ENCODE measurements at places on chromosomes 7 and 10.
A peak's percentile ranks its signal among the peaks of the same experiment; 100 is the strongest.

DNA sequence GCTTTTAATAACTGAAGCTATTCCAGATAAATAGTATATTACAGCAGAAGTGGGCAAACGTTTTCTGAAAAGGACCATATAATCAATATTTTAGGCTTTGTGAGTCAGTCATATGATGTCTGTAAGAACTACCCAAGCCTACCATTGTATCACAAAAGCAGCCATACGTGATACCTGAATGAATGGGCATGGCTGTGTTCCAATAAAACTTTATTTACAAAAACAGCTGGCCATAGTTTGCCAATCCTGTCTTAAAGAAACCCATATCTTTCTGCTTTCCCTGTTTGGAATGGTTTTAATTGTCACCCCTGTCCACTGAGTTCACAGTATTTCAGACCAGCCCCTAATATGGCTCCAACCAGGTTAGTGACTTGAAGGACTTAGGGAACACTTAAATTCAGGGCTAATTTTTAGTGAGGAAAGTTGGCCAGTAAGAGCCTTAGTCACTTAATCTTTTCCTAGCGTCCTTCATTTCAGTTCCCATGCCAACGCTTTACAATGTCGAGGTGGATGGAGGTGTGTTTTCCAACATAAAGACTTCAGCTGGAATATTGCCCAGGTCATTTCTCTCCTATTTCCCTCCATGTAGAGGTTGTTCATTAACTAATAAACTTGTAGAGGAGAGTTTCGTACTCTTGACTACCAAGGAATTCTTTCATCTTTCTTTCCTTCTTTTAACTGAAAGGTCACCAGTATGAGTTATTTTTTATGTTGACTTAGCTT lies 184.5 kb downstream of the TRIL start:
- no peak for DNase-seq

DNA sequence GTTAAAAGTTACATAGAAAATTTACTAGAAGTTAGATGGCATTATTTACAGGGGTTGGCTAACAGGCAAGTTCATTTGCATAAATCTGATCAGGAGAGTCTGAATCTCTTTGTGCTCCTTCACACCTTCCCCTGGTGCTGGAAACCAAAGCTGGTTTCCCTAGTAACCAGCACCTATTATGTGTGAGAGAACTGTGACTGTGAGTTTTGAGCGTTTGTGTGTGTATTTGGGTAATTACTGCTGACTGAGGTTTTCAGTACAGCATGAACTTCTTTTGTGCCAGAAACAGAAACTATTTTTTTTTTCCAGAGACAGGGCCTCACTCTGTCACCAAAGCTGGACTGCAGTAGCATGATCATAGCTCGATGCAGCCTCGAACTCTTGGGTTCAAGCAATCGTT lies 10.3 kb upstream of the IFIT1B start:
- no peak for DNase-seq

DNA sequence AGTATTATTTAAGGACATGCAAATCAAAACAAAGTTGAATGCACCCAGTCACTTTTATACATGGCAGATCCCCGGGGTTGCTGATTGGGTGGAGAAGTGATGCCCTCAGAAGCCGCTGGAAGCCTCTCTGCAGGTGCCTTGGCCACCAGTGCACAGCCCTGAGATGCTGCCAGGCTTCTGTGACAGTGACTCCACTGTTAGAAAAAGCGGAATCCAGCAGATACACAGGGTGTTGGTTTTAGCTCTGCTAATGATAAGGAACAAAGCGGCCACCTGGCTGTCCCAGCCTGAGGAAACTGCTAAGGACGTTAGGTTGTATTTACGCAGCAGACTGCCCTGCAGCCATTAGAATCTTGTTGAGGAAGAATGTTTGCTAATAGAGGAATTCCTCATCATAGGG lies 47.5 kb downstream of the JAKMIP3 start:
- no peak for DNase-seq

- DNase-seq, result no peak
Measured at GRCh38 chr10:112250555-112250954, 32.6 kb upstream of the TECTB start.

GRCh38 chr7:78172933-78173591 lies 374.5 kb downstream of the PHTF2 start:
- no peak for DNase-seq

DNA sequence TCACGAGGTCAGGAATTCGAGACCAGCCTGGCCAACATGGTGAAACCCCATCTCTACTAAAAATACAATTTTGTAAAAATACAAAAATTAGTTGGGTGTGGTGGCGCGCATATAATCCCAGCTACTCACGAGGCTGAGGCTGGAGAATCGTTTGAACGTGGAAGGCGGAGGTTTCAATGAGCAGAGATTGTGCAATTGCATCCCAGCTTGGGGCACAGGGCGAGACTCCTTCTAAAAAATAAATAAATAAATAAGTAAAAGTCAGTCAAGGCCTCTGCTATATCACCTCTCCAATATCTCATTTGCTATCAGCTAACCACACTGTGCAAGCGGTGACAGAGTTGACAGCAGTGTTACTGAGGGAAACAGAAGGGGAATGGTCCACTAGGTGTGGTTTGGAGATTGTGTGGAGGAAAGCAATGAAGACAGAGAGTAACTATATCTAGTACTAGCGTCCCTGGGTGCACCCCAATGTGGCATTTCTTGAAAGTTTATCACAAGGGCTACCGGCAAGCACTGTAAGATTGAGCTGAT lies 20.9 kb upstream of the NFE2L3 start:
- no peak for DNase-seq

DNA sequence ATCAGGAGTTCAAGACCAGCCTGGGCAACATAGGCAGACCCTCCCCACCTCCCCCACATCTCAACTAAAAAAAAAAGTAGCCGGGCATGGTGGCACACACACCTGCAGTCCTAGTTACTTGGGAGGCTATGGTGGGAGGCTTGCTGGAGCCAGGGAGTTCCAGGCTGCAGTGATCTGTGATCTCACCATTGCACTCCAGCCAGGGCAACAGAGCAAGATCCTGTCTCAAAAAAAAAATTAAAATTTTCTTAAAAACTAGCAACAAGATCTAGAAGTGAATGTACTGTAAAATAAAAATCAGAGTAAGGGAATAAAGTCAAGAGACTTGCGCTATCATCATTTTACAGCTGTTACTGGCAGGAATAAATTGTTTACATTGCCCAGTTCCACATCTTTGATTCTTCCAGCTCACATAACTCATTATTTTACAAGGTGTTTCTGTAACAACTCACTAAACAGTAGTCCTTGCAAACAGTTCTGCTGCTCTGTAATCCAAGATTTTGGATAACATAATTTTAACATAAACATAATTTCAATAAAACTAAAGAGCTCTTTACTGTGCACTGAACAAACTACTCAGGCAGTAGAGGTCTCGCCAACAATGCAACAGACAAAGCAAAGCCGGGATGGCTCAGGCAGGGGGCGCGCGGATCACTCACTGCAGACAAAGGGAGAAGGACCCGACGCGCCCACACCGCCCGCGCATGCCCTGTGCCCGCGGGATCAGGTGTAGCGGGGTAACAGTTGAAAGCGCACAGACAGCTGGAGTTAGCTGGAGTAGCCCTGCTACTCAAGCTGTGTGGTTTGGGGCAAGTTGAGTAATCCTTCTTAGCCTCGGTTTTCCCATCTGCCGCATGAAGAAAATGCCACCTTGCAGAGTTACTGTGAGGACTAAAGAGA lies 73.3 kb upstream of the NFE2L3 start:
- peak; percentile 23 for DNase-seq

- no peak for DNase-seq
Measured at GRCh38 chr10:115826396-115826795, 446.6 kb downstream of the GFRA1 start.

DNA sequence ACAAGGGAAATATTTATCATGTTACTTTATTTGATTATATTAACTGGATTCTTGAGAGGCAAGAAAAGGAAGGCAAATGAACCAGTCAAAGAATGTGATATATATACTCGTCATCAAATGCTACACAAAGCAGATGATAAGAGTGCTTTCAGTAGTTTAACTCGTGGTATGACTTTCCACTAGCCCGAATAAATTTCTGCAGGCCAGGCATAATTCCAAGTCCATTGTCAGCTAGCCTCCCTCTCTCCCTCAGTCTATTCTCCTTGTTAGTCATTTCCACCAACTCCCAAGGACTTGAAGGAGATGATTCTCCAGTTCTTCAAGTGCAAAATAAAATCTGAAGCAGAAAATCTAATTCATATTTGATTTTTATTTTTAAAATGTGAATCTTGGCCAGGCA lies 190.5 kb downstream of the GLI3 start:
- no peak for DNase-seq

- no peak for DNase-seq
Measured at GRCh38 chr7:82729172-82730030, 285.8 kb upstream of the CACNA2D1 start.

- no peak for DNase-seq
Measured at GRCh38 chr7:111113263-111114017, 22.5 kb downstream of the LRRN3 start.

DNA sequence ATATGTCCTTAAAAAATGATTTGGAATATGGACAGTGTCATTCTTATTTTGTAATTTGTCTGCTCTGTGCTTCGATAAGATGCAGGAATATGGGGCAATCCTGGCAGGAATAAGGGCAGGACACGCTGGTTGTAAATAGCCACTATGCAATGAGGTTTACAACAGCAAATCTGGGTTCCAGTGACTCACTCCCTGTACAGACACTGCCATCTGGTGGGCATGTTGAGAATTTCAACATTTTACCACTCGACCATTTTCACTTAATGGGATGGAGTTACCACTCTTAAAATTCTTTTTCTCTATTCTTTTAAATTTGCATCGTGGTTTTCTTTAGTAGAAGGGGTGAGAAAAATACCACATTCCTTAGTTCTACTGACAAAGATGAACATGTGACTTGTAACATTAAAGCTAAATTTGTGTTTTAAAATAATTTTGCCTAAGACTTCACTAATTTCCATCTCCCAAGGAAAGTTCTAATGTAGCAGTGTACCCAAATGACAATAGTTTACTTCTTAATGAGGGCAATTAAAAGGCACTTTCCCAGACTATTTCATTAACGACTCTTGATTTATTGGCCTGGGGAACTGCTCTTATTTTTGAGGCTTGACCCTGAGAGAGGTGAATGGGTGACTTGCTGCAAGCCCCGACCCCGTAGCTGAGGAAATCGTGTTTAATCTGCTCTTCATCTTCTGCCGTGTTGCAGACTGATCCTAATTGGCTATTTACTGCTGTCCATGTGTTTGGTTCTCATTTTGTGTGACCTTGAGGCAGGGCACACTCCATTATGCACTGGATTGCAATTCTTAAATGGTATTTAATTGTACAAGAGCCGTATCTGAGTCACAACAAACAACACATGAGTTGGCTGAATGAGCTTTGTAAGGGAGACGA lies 173.6 kb upstream of the IMMP2L start:
- peak; percentile 43 for DNase-seq

DNA sequence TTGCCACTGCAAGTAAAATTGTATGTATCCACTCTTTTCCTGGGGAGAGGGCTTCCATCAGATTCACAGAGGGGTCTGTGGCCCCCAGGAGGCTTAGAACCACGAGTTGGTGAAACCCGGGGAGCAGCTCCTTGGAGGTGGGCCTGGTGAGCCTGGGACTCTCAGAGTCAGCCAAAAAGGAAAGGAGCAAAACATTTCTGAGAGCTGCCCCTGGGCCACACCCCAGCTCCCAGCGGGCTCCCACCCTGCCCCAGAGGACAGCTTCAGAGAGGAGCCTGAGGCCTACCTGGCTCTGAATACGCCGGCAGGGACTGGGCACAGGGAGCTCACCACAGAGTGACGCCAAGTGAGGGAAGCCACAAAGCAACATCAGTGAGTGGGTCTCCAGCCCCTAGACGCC lies 56.9 kb downstream of the SH3PXD2A start:
- no peak for DNase-seq

GRCh38 chr7:43926798-43927123 lies 525 bp downstream of the UBE2D4 start:
- DNase-seq, result no peak

- DNase-seq, result no peak
Measured at GRCh38 chr7:150380463-150380862, 1.3 kb downstream of the ZNF775 start.

GRCh38 chr10:130341356-130341755 lies 205.2 kb downstream of the GLRX3 start:
- no peak for DNase-seq

DNA sequence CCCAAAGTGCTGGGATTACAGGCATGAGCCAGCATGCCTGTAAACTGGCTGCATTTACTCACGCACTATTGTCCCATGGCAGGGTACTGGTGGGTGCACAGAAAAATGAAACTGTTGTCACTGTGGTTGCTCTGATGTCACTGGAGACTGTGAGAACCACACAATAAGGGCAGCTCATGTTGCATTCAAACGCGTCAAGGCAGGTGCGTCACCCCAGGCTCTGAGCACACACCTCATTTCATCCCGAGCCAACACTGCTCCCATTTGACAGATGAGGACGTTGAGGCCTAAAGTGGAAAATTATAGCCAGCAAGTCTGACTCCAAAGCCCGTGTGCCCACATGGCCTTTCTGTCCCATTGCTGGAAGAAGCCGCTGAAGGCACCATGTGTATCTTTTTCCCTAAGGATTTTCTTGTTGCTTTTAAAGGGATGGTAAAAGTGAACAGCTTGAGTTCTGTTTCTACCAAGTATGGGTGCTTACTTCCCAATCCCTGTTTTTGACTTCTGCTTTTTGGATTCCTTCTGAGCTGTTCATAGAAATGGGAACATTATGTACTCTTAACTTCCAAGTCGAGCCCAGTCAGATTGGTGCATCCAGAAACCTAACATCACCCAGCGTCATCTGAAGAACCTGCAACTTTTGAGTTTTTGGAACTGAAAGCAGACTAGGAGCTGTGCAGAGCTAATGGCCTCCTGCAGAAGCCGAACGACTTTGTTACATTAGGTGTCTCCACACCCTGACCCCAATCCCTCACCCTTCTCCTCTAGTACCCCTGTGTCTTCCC lies 60.1 kb upstream of the CARD11 start:
- no peak for DNase-seq

DNA sequence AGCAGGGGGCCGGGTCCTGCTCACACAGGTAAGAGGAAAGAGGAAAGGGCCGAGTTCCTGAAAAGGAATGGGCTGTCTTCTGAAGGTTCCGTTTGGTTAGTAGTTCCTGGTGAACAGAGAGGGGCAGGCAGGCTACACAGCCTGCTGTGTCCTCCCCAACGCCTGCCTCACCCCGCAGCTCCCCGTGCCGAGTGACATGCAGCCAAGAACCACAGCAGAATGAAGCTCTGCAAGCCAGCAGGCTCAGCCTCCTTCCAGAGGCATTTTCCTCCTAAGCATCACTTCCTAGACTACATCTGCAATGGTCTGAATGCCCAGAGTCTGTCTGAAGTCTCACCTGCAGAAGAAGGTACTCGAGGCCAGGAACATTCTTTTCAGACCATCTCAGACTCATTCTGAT lies 202.4 kb upstream of the TCERG1L start:
- DNase-seq, result no peak

DNA sequence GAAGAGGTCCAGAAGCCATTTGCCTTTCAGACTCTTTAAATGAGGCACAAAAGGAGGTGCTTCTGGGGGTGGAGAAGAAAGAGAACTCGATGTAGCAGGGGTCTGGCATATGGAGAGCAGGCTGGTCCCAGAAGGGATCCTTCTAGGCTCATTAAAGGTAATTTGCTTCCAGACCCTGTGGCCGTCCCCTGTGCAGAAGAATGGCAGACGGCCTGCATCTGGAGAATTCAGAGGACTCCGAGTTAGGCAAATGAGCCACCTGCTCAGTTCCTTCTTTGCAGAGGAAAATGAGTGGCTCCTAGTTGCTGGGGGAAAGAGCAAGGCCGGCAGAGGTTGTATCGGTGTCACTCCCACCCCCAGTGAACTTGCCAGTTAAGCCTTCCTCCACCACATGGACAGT lies 73.8 kb upstream of the FAM180A start:
- no peak for DNase-seq

Data from right lung (tissue), 10 donors.